Activated gamma-delta T cell (primary cell): ENCODE measurements at places on chromosomes 2 and 18.

DNA sequence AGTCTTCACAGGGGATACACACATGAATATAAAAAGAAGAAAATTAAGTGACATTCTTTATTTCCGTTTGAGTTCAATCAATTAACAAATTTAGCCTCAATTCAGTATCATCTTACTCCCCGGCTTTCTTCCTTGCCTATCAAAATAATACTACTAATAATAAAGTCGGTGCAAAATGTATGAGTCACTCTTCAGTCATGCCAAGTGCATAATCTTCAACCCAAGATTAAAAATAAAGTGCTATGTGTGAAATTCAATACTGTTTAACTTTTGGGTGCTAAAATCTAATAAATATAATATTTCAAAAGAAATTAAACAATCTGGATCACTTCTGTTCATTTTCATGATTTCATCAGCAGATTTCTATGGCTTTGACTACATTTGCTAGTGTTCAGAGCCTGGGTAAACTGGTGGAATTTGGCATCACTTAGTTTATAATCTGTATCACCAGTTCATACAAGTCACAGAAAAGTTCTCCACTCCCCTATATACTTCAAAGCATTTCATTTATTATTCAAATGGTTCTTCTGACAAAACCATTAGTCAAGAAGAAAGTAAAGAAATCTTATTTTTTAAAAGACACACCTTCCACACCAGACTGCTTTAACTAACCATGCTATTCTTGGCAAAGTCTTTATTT is 183.6 kb downstream of the THADA start:
- DNase-seq = no peak

- no peak for DNase-seq
Observed at GRCh38 chr2:94872676-94873361, 1.6 kb downstream of the TEKT4 start.

GRCh38 chr2:127063701-127064590 is 43.0 kb downstream of the BIN1 start:
- DNase-seq = no peak

GRCh38 chr2:218811382-218811781 is 20.2 kb downstream of the PRKAG3 start:
- no peak for DNase-seq

- DNase-seq = no peak
Observed at GRCh38 chr2:63701406-63701805, 112.6 kb downstream of the MDH1 start.

GRCh38 chr2:135096665-135097446 is 44.8 kb downstream of the RAB3GAP1 start:
- no peak for DNase-seq
